ENCODE measurements at places on chromosomes 4 and X. TPM values are rescaled to one million over a fixed set of nuclear protein-coding genes. Genes with fewer than 3 reads are reported as not detected.

DNA sequence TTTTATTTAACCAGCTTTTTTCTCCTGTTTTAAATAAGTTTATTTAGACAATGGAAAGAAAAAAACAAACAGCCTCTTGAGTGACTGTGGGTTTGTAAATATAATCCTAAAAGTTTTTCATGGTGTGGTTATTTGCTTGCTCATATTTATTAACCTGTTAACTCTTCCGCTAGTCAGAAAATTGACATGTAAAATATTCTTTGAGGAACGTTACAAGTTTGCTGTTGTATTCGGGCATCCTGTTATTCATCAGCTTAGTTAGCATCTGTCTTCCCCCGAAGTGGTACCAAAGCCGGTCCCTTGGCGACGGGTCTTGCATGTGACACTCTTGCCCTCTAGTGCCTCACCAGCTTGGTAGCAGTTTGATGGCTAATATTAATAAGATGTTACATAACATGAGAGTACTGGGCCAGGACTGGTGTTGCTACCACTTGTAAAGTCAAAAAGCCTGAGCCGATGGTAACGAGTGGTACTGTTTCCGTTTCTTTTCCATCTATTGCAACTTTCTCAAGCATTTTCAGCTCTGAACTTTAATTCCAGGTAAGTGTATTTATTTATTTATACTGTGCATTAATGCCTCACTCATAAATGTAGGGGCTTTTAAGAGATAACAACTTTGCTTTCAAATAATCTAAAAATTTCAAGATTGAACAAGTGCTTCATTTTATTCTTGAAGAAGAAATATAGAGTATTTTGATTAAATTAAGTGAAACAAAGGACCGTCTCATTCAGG, at the start of gene NDST3:
Gene NDST3 (plus strand): TSS at position 434 of the 733 bp plus-strand sequence. CDS start 19,425 bp downstream, outside the sequence.
- DNase-seq: no peak

PITX2 gene
- total RNA-seq: 17.4 TPM

RNF212 gene
- 3.8 TPM for total RNA-seq

FAAH2 gene
- total RNA-seq: 1.8 TPM

DNA sequence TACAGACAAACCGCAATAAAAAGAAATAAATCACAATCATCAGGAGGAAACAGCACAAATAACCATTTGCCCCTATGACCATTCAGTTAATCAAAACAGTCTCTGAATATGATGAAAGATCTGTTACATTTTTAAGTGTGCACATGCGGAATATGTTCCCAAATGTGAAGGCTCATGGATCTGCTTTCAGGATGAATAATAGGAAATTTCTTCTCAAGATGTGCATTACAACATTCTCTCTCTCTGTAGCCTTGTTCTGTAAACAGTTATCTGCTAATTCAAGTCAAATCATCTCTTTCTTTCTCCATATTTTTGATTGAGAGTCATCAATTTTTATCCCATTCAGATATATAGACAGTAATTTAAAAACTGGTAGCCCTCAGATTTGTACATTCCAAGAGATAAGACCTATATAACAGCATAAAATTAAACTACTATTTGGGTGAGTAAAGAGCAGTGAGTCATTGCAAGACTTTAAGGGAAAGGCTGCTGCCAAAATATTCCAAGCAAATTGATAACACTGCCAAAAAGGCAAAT, 433.9 kb upstream of the ATOH1 start:
- no peak for DNase-seq

- DNase-seq: no peak
Measured at GRCh38 chr4:66071911-66072310, 401.6 kb upstream of the EPHA5 start.

- DNase-seq: no peak
Measured at GRCh38 chrX:17531500-17531899, 156.5 kb downstream of the NHS start.

PF4V1 gene
- not detected for total RNA-seq

GRCh38 chrX:115889121-115889890, 281.2 kb upstream of the AGTR2 start:
- DNase-seq: no peak

GRCh38 chr4:1099684-1100335, 13.6 kb downstream of the RNF212 start:
- no peak for DNase-seq

PJA1 gene
- 25.9 TPM for total RNA-seq

GRCh38 chrX:110276778-110277177, 41.1 kb downstream of the AMMECR1 start:
- no peak for DNase-seq

- no peak for DNase-seq
Measured at GRCh38 chr4:164866817-164867490, 10.0 kb upstream of the APELA start.

DNA sequence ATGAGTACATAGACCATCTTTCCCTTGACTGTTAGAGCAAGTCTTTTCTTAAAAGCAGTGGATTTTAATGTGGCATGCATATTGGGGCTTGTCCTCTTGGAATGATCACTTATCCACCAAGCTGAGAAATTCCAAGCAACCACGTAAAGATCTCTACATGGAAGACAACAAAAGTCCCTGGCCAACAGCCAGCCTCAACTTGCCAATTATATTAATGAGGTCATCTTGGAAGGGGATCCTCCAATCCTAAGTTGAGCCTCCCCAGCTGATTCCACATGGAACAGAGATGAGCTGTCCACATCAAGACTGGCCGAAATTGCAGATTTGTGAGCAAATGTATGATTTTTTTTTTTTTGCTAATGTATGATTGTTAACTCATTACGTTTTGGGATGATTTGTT, 20.6 kb upstream of the FTHL17 start:
- DNase-seq: no peak

- DNase-seq: no peak
Measured at GRCh38 chrX:3563451-3563850, 150.0 kb downstream of the PRKX start.

GRCh38 chr4:26812049-26812714, 48.5 kb upstream of the STIM2 start:
- DNase-seq: no peak

- no peak for DNase-seq
Measured at GRCh38 chrX:153635788-153636668, 11.0 kb upstream of the DUSP9 start.

DNA sequence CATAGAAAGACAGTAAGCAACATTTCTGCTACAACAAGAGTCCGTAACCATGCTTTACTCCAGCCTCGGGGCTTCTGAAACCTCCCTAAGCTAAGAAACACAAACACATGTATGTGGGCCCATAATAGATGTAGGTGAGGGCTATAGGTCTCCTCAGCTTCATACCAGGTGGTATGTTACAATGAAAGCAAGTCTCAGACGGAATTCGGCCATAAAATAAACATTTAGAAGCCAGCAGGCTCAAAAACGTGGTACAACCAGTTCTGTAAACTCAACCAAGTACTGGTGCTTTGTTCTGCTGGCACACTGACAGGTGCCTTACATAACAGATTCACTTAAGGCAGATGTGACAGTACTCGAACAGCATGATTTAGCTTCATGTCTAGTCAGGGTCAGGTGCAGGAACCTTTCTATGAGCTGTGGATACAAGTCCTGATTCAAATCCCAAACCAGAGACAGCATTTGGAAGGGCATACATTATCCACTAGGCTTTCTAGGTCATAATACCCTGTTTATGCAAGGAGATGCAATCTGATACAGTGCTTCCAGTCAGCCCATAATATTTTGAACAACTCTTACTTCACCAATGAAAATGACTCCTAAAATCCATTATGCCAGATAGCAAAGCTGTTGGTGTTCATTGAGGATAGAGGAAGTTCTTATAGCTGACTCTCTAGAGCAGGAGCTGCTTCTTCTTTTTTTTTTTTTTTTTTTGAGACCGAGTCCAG, 113.8 kb upstream of the ENPP6 start:
- DNase-seq: no peak

- DNase-seq: no peak
Measured at GRCh38 chr4:115117651-115118050, 4.2 kb upstream of the NDST4 start.

SOX3 gene
- total RNA-seq: not detected

GRCh38 chr4:13981499-13981898, 354.0 kb upstream of the BOD1L1 start:
- DNase-seq: no peak

DNA sequence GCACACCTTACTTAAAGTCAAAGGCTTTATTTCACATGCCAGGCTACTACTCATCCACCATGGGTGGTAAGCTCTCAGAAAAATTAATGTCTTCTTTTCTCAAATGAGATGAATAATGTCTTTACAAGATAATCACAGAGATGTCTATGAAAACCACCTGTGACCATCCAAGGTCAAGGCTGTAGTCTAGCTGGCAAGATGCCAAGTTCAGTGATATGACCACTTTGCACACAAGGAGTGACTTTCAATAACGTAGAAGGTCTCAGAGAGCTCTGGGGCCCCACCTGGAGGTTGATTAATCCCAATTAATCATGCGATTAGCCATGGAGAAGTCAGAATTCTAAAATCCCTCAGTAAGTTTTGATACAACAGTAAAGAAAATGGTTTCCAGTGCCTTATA, 20.5 kb downstream of the ANOS1 start:
- no peak for DNase-seq

GRCh38 chr4:58061967-58062366, 951.8 kb upstream of the IGFBP7 start:
- no peak for DNase-seq

DNA sequence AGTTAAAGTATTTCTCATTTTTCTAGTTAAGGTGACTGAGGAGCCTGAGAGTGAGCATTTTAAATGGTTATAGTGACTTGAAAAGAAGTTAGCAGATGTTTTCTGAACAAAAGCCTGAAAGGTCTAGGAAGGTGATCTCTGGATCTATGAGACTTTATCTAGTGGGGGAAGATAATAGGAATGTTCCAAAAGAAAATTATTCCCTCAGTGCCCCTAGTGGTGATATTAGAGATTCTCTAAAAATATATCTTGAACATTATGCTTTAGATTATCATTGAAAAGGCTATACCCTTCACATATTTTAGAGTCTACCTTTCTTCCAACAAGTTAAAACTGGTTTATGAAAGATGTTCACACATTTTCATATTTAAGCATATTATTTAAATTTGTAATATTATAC, 69.0 kb upstream of the SPANXN1 start:
- DNase-seq: no peak

DNA sequence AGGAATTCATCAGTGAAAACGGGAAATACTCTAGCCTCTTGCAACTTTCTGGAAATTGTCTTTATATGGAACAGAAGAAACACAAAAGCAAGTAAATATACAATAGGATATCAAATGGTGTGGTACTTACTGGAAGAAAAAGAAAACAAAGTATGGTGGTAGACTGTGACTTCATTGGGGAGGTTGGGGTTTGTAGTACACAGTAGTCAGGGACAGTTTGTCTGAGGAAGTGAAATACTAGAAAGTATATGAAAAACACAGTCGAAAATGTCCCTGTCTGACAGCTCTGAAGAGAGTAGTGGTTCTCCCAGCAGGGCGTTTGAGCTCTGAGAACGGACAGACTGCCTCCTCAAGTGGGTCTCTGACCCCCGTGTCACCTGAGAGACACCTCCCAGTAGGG, 390.0 kb upstream of the NWD2 start:
- no peak for DNase-seq

GRCh38 chr4:162360369-162361149, 196.8 kb upstream of the FSTL5 start:
- DNase-seq: no peak

- peak; percentile 60 for DNase-seq
Measured at GRCh38 chr4:17664755-17665154, 50.3 kb downstream of the MED28 start.

TRIM60 gene
- not detected for total RNA-seq

GRCh38 chrX:78687586-78687985, 28.5 kb upstream of the RTL3 start:
- no peak for DNase-seq

CC2D2A gene
- total RNA-seq: 40.3 TPM

ADH1B gene
- total RNA-seq: 359 TPM

DNA sequence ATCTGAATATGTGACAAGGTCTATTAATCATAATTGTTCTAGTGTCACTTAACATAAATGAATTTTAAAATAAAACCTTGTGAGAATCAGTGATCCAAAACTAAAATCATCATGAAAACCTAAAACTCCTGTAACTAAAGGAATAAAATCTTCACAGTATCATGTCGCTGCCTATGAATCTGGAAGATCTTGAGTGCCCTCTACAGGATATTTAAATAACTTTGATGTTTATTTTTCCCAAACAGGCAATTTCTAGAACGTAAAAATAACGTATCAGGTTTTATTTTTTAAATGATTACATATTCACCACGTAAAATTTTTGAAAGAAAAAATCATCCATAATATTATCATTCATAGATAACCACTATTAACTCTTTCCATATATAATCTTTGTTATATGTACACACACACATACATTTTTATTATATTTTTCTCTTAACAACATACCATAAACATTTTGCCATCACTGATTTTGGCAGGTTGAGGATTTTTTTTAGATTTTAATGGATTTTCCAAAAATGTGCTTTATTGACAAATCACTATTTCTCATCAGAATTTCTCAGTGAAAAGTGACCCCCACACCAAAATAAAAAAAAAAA, 79.6 kb downstream of the COMMD8 start:
- DNase-seq: no peak

DNA sequence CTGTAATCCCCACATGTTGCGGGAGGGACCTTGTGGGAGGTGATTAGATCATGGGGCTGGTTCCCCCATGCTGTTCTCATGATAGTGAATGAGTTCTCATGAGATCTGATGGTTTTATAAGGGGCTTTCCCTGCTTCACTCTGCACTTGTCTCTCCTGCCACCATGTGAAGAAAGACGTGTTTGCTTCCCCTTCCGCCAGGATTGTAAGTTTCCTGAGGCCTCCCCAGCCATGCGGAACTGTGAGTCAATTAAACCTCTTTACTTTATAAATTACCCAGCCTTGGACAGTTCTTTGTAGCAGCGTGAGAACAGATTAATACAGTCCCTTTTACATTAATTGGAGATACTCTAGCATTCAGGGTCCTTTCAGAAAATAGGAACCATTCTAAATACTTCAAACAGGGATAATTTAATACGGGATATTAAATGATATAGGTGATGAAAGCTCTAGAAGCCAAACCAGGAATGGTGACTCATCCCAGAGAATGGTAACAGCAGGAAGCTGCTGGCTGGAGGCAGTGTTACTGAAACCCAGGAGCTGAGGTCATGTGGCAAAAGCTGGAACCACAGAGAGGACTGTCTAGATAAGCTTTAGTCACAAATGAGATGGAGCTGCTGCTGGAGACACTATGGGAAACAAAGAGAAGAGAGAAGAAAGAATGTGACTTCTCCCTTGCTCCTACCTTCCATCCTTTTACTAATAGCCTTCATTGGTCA, 57.3 kb downstream of the GSTCD start:
- DNase-seq: no peak

All from esophagus muscularis mucosa (tissue), 4 donors.